Inflammatory macrophage (primary cell): ENCODE measurements at places on chromosomes 1 and 21.
A peak's percentile ranks its signal among the peaks of the same experiment; 100 is the strongest.

GRCh38 chr1:227886993-227887696, 60.6 kb downstream of the WNT9A start:
- DNase-seq, result no peak

DNA sequence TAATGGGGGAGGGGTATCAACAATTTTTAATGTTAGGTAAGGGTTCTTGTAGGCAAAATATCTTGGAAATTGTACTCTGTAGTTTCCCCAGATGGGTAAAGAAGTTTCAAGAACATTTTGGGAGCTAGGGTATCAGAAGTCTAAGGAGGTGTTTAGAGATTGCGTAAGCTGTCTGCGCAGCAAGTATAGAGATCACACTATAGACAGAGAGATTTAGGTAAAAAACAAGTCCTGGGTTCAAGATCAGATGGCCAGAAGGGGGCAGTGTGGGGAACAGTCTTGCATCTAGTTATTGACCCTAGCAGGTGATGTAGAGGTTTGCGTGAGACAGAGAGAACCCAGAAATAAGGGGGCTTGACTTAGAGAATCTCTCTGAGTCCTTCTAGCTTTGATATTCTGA, 80.8 kb downstream of the S1PR1 start:
- no peak for DNase-seq

- no peak for DNase-seq
Measured at GRCh38 chr1:217494767-217495166, 136.1 kb downstream of the GPATCH2 start.

DNA sequence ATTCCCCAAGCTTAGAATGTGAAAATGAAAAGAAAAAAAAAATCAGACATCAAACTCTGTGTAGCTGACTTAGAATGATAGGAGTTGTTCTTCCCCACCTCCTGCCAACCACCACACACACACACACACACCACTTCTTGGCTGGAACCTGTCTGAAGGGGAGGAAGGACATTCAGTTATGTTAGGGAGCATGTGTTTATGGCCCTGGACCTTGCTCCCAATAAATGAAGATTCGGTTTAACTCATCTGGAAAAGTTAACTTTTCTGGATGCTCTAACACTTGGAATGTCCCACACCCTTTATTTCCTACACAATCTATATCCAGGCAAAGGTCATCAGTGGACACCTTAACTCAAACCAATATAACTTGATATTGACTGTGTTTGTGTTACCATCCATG, 112.4 kb downstream of the DAB1 start:
- no peak for DNase-seq

GRCh38 chr1:8023287-8023994, 2.7 kb downstream of the ERRFI1 start:
- DNase-seq, result no peak

- no peak for DNase-seq
Measured at GRCh38 chr1:9822490-9822889, 1.3 kb downstream of the CLSTN1 start.

- peak; percentile 30 for DNase-seq
Measured at GRCh38 chr21:46322351-46323226, 1.1 kb downstream of the C21orf58 start.

DNA sequence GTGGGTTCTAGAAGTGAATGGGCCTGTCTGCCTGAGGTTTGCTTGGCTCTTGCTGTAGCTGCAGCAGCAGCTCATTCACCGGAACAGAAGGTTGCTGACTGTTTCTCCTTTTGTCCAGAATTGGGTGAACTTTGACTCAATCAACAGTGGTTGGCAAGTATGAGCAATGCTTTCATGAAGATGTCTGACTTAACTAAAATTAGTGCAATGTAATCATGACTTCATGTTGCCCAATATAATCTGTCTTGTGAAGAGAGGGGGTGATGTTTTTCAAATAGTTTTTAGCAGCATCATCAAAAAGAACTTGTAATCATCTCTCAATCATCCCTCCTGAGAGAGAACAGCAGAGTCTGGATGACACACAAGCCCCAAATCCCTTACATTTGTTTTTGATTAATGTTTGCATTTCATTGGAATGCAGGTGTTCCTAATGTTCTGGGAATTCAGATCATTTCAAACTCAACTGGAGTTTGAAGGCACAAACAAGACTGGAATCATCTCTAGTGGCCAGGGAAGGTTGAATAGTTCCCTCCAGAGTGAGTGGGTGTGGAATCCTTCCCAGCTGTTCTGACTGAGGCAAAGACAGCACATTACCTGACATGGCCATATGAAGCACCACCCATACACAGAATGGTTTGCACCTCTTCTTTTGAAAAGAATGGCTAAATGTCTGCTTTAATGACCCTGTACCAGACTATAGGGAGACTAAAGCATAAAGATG, 82.9 kb downstream of the HLX start:
- peak; percentile 97 for DNase-seq

- no peak for DNase-seq
Measured at GRCh38 chr1:23905461-23906025, 7.6 kb downstream of the CNR2 start.

DNA sequence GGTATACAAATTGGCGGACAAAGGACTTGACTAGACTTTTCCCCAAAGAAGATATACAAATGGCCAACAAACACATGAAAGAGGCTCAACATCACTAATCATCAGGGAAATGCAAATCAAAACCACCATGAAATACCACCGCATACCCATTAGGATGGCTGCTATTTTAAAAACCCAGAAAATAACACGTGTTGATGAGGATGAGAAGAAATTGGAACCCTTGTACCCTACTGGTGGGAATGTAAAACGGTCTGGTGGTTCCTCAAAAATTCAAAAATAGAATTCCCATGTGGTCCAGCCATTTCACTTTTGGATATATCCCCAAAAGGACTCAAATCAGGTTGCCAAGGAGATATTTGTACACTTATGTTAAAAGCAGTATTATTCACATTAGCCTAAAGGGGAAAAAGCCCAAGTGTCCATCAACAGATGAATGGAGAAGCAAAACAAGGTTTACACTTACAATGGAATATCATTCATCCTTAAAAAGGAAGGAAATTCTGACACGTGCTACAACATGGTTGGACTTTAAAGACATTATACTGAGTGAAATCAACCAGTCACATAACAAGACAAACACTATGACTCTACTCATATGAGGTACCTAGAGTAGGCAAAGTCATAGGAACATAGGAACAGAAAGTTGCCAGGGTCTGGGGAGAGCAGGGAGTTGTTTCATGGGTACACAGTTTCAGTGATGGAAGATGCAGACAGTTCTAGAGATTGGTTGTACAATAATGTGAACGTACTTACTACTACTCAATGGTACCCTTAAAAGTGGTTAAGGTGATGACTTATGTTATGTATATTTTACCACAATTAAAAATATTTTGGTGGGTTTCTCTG, 17.0 kb downstream of the CD34 start:
- no peak for DNase-seq

DNA sequence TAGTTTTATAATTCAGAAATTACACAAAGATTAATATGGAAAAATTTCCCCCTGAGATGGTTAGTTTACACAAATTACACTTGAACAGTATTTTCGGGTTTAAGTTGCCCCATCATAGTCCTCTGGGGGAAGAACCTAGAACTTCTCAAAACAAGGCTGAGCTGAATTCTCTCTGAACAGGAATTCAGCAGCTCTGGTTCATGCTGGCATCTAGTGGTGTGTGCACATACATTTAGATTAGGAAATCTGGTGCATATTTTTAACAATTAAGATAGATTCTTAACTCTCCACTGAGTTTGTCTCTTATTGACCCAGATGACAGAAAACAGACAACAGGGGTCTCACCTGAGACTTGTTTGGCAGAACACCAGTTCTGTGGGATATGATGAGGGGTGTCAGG, 410.7 kb downstream of the DSCAM start:
- DNase-seq, result no peak

DNA sequence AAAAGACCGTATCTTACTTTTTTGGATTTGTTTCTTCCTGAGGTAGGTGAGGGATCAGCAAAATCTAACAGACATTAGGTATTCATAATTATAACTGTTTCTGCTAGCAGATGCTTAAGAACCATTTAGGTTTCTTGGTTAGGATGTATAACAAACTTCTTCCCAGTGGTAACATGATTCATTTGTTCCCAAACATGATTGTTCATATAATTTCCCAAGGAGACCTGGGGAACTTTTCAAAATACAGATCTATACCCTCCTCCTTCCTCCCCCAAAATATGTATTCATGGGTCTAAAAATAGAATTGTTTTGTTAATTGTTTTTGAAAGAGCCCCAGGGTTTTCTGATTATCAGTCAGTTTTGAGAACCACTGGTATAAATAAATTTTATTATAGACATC, 228.2 kb downstream of the COP1 start:
- no peak for DNase-seq

- DNase-seq, result no peak
Measured at GRCh38 chr1:36511804-36512798, 29.4 kb upstream of the CSF3R start.

DNA sequence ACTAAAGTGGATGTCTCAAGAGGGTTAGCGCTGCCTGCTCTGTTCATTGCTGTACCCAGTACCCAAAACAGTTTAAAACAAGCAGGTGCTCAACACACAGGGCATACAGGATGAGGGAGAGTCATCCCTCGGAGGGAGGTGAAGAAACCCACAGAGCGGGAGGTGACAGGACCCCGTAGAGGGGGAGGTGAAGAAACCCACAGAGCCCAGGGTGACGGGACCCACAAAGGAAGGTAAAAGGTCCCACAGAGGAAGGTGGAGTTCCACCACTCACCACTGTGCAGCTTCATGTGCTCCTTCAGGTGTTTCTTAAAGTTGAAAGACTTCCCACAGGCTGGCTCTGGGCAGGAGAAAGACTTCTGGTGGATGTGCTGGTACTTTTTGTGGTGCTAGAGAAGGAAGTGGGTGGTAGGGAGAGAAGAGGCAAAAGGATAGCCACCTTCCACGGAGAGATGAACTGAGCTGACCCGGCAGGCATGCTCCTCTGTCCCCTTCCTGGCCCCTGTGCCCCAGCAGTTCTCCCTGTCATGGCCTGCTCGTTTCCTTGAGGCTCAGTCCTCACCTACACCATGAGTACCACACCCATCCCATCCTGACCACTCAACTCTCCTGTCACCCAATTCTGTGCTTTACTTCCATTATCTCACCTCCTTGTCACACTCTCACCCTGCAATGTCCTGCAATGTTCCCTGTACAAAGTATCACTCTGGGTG, 5.1 kb downstream of the ZNF692 start:
- no peak for DNase-seq

GRCh38 chr1:183896466-183897048, 91.6 kb downstream of the RGL1 start:
- DNase-seq, result peak; percentile 55

GRCh38 chr1:116453481-116453880, 80.4 kb downstream of the ATP1A1 start:
- no peak for DNase-seq

GRCh38 chr1:223056802-223057201, 86.2 kb downstream of the TLR5 start:
- no peak for DNase-seq

GRCh38 chr1:101250656-101251272, 13.9 kb downstream of the S1PR1 start:
- DNase-seq, result no peak

DNA sequence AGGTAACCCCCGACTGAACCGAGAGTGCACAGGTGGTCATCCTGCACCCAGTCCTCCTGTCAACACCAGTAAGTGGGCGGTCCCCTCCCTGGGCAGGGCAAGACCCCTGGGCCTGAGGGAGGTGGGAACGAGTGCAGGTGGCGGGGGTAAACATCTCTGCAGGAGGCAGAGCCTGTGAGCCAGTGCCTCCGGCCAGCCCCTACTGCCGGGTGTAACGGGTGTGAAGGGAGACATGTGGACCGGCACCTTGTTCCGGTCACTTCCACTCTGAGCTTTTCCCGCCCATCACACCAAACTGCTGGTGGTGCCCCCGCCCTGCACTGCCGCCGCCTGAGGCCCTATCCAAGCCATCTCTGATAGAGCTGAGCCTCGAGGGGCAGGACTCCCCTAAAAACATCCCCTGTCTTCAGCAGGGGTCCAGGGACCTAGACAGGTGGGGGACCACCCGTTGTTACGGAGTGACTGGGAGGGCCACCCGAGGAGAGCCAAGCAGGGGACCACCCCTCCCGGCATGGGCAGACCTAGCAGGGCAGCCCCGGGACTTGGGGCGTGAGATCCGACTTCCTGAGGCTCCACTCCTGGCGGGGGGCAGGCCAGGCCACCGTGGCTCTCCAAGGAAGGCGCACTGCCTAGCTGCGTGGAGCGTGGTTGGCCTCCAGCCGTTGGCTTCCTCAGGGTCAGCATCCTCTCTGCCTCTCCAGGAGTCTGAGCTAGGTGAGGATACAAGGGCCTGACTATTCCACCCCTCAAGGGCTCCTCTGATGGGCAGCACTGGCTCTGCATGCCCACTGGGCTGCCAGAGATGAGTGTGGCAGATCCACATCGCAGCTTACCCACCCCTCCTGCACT, 43.8 kb upstream of the LBR start:
- DNase-seq, result no peak

DNA sequence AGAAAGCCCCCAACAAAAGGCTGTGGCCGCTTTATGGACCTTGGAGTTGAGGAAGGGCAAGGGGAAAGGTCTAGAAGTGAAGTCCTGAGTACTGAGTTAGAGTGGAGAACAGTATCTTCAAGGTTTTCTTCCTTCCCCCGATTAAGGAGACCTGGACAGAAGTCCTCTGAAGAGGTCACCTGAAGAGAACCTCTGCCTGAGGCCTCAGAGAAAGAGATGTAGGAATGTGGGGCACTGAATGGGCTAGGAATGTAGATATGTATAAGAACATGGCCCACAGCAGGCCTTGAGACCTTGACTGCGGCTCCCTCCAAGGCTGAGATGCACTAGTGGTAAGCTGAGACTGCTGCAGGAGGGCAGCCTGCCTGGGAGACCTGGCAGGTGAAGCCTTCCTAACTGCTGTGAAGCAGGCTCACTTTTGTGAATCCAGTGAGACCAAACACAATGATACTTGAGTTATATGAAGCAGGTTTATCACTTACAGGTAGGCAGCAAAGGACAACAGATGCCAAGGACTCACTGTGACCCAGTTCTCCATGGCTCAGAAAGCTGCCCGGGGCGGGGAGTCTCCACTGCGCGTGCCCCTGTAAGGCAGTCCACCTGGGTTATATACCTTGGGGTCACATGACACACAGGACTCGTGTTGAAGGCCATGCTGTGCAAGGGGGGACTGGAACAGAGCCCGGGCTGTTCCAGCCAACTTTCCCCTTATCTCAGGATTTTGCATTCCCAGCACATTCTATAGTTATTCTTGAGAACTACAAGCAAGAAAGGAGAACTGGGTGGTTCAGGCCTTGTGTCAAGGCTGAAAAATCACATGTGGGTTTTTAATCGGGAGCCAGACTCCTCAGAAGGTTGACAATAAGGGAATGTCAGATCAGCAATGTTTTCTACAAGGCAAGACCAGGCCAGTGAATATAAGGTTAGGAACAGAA, 78.8 kb upstream of the PPM1J start:
- DNase-seq, result no peak

DNA sequence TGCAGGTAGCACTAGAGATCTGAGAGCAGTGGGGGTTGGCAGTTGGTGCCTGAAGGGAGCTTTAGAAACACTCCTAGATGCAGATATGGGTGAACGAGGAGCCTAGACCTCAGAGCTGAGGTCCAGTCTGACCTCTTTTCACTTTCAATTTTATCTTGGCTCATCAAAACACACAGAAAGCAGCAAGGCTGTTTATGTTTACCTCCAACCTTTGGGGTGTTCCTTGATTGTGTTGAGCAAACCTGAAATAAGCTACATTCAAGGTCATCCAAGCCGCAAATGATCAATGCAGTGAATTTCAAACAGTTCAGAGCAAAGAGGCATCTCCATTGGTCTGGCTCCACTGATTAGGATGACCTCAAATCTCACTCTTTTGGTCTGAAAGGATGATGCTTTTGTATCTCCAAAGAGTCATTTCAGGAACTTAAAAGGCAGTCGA, 1.3 kb downstream of the LY9 start:
- DNase-seq, result no peak

GRCh38 chr1:66285618-66286270, 248.2 kb upstream of the SGIP1 start:
- DNase-seq, result no peak
